ENCODE measurements at places on chromosomes 3 and 15. TPM values are rescaled to one million over a fixed set of nuclear protein-coding genes. Genes with fewer than 3 reads are reported as not detected.

NR2C2 gene
- 59.0 TPM for total RNA-seq

ANKRD63 gene
- 0.58 TPM for total RNA-seq

C3orf49 gene
- total RNA-seq: not detected

MUC20 gene
- 36.7 TPM for total RNA-seq

ASB14 gene
- 0.12 TPM for total RNA-seq

PML gene
- total RNA-seq: 52.3 TPM

ITIH1 gene
- total RNA-seq: 0.41 TPM

TMCO5A gene
- total RNA-seq: not detected

MOBP gene
- total RNA-seq: not detected

ALPK3 gene
- total RNA-seq: 20.2 TPM

CCDC54 gene
- total RNA-seq: not detected

PYGO1 gene
- 13.1 TPM for total RNA-seq

FOXL2 gene
- total RNA-seq: not detected

RTP3 gene
- not detected for total RNA-seq

KLHL40 gene
- 38.8 TPM for total RNA-seq

LRRC3B gene
- 3.7 TPM for total RNA-seq

CCR8 gene
- total RNA-seq: not detected

NKTR gene
- total RNA-seq: 133 TPM

SPATA16 gene
- not detected for total RNA-seq

DISP2 gene
- 1.4 TPM for total RNA-seq

MAN2A2 gene
- 45.9 TPM for total RNA-seq

Data from metanephros (tissue), 2 donors.